ENCODE measurements at places on chromosomes 5 and 9.

DNA sequence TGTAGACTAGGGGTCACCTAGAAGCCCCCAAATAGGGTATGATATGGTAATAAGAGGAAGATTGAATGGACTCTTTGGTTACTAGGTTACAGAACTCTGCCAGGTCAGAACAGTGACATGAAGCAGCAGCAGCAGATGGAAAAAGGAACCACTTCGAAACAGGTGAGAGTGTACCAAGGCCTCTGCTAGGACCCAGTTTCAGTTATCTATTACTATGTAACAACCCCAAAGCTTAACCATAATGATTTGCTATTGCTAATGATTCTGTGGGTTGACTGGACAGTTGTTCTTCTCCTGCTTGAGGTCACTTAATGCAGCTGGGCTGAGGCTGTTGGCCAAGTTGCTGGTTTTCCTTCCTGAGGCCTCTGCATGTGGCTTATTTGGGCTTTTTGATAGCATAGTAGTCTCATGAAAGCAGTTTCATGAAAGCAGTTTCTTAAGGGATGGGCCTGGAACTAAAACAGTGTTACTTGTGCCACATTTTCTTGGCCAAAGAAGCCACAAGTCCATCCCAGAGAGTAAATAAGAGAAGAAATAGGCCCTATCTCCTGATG, 17.6 kb downstream of the C9orf43 start:
- no peak for DNase-seq

GRCh38 chr9:129463994-129464393, 156.9 kb downstream of the C9orf50 start:
- no peak for DNase-seq

DNA sequence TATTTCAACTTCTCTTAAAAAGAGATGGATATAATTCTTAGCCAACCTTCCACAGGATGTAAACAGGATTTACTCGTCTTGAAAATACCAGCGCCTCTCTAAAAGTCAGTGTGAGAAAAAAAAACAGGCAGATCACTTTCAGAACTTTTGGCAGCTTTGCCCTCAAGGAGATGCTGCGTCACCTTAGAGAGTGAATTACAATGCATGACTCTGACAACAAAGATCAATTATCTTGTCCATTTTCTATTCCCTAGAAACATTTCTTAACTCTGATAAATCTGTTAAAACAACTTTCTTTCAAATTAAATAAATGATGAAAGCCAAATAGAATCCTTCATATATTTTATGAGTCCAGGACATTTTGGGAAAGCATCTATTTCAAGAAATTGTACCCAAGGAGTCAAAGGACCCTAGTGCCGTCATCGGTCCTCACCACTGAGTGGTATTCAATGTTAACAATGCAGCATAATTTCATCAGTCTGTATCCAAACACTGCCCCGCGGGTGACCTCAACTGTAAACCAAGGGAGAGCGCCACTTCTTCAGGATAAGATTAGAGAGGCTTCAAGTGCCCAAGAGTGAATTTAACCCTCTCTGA, 536.0 kb downstream of the PDE4D start:
- no peak for DNase-seq

DNA sequence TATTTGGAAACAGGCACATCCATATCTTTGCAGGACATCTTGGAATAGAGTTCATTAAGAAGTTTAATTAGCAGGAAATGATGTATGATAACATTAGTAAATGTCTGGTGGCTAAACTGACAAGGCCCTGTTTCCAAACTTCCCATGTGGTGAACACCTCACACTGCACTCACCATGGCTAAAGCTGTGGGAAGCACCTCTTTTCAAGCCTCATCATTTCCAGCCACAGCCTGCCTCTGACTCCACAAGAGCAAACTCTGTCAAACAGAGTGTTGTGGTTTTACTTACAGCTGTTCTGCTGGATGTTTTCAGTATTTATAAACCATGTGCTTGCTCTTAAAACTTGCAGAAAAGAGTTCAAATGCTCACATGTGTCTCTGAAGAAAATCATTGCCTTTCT, 14.9 kb upstream of the NDUFB6 start:
- DNase-seq: no peak

GRCh38 chr5:65577141-65577540, 14.0 kb downstream of the PPWD1 start:
- no peak for DNase-seq

GRCh38 chr5:173453167-173453566, 125.0 kb upstream of the STC2 start:
- DNase-seq: no peak
